NCI-H187 (cell line): ENCODE measurements at places on chromosomes 13 and 19.

GRCh38 chr13:107730813-107731212 is 484.5 kb downstream of the LIG4 start:
- no peak for DNase-seq

DNA sequence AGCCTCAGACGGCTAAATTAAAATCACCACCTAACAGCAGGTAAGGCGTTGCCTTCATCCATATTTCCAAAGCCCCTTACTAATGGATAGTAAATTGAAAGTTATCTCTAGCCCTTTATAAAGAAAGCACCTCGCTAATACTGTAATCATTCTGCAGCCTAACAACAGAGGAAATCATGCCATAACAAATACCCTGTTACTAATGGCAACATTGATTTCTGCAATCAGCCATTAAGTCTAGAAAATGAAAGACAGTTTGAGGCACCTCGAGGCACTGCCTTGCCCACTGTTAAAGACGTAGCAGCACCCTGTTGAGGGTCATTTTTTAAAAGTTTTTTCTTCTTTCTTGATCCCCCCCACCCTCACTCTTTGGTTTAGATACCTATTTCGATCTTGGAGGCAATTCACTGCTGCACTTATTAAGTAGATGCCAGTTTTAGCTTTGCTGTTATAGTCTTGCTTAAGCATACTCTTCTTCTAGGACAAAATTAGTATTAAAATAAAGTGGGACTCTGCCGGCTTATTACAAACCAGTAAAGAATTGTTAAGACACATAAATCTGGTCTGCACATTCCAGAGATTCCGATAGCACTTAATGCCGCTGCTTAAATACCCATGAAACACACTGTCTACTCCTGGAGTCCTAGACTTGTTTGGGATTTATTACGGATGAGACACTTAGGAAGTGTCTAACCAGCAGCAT is 74.8 kb downstream of the ZNF536 start:
- no peak for DNase-seq

GRCh38 chr19:38506375-38506722 is 72.9 kb downstream of the RYR1 start:
- no peak for DNase-seq

DNA sequence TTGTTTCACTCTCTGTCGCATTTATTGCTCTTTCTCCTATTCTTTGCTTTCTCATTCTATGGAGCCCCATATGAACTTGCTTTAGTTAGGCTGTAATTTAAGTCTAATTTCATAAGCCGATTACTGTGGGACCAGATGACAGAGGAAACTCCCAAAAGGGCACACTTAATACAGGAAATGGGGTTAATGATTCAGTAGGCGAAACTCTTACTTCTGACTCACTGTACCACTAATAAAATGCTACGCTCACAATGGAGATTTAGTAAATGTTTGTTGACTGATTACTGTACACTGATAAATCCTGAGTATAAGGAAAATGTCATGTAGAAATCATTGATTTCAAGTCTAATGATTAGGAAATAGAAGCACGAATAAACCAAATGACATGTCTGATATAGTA is 276.4 kb downstream of the KLF5 start:
- DNase-seq, result no peak

- DNase-seq, result no peak
These were observed 168.3 kb downstream of the ZNF737 start for GRCh38 chr19:20397292-20397691.

GRCh38 chr13:51797664-51798488 is 6.1 kb downstream of the DHRS12 start:
- DNase-seq, result peak; percentile 43

DNA sequence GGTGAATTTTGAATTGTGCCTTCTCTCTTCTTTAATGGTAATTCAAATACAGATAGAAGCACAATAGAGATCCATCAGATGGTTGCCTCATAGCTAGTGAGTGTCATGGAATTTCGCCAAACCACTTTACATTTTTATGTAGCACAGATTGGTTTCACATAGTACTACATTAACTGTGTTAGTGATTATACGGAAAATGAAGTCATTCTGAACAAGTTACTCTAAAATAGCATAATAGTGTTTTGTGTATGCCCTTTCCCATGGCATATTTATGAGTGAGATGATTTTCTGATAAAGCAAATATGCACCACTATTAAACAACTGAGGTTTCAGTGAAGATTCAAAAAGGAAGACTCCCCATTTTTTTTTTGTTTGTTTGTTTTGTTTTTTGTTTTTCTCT is 1623.5 kb downstream of the PCDH9 start:
- DNase-seq, result no peak
